ENCODE measurements at places on chromosomes 1 and 21.

- DNase-seq, result no peak
Observed at GRCh38 chr1:62508187-62508758, 71.4 kb downstream of the USP1 start.

- DNase-seq, result no peak
Observed at GRCh38 chr1:941588-942383, 17.3 kb downstream of the NOC2L start.

DNA sequence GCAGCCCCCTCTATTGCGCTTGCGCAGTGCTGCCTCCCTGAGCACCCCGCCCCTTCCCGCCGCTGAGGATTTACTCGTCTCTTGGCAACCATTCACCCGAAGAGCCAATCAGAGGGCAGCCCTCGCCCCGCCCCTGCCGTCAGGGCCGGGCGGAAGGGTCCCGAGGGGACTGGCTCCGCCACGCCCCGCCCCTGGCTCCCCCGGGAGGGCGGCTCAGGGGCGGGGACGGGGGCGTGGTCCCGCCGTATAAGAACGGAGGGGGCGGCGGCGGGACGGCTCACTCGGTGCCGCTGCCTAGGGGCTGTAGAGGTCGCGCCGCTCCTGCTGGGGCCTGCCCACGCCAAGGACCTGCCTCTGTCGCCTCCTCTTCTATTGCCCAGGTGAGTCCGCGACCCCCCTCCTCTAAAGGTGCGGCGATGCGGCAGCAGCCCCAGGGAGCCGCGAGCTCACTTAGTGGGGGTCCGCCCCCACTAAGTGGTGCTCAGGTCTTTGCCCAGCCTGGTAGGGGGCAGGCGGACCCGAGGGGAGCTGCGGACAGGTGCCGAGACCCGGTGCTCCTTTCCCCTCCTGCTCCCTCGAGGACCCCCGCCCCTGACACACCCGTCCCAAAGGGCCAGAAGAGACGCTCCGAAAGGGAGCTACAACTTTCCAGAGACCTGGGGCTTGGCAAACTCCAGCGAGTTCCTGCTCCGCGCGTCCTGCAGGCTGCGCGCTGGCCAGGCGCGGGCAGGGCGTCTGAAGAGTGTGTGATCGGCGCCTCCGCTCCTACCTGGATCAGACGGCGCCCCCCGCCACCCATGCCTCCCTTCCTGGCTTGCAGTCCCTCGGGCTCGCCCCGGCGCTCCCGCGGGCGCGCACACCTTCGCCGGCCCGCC is at the start of gene TENT5C:
Gene TENT5C, plus strand, starts transcription at position 275 of the 875 bp plus-strand sequence. CDS start 16,821 bp downstream, outside the sequence.
- DNase-seq, result peak; percentile 97

DNA sequence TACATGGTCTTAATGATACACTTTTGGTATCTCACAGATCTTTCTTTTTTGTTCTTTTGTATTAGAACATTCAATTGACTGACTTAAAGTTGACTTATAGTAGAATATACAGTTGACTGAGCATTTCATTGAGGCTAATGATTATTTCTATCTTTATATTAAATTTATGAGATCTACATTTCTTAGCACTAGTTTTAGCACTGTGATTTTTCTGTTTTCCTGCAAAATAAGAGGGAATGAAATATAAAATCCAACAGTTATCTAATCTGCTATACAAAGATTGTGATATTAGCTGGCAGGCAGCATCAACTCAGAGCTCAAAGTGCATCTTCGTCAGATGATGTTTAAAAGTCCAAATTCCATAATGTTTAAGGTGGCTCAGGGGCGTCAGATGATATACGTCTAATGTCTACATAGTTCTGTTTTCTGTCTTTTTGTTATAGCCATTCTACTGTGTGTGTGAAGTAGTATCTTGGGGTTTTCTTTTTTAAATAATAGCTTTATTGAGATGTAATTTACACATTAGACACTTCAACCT is 85.4 kb downstream of the ATG4C start:
- no peak for DNase-seq

DNA sequence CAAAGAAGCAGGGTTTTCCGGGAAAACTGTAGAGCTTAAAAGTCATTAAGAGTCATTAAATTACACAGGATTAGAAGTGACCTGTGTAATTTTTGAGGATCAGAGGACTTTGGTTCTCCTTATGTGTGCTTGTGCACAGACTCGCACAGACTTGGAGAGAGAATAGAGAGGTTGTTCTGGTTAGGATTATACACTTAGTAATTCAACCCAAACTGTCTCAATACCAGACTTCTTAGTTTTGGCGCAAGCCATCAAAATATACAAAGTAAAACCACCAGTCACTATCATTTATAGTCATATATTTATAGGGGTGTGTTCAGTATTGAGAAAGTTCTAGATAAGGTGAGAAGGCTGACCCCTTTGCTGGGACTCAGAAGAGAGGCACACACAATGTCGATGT is 112.3 kb downstream of the HLX start:
- DNase-seq, result no peak

GRCh38 chr1:192260076-192260475 is 56.7 kb upstream of the RGS21 start:
- DNase-seq, result no peak

DNA sequence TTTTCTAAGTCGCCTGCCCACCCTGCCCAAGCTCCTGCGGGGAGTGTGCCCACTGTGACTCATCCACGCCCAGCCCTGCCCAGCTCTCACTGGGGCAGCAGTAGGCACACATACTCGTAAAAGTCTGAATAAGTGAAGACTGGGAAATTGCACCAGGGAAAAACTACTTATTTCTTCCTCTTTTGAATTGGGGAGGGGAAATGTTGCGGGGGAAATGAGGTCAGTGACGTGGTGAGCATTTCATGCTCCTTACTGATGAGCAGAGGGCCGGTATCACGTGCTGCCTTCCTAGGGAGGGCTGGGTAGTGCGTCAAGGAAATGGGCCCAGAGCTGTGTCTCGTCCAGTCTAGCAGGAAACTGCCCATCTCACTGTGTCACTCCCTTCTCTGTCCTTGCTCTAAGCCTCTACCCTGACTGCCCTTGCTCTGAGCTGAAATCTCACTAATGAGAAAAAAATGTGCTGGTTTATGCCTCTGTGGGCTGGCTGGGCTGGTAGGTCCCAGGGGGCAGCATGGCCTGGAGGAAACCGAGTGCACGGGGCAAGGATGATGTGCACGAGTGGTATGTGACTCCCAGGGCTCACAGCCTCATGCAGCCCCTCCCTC is 13.5 kb upstream of the TNFRSF1B start:
- no peak for DNase-seq

DNA sequence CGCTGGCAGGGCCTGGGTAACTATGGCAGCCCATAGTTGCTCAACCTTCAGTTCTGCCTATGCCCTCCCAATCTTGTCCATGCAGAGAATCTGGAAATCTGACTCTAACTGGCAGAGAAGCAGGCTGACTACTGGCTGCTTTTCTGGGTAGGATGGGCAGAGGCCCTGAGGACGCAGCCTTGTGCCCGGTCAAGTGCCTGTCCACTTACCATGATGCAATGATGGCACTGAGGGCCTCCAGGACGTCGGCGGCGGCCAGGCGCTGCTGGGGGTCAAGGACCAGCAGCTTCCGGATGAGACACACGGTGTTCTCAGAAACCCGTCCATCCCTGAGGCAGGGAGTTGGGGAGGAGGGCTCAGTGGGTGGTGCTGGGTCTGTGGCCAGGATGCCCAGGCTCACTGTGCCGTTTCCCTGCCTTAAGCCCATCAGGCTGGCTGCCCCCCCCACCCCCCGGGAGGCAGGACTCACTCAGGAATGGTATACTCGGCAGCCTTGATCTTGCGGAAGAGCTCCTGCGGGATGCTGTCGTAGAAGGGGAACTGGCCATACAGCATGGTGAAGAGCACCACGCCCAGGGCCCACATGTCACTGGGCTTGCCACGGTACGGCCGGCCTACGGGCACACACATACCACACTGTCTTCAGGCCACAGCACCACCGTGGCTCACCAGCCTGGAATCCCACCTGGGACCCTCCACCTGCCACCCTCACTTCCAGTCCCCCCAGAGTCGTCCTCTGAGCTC is 20.4 kb upstream of the EVA1B start:
- DNase-seq, result no peak

DNA sequence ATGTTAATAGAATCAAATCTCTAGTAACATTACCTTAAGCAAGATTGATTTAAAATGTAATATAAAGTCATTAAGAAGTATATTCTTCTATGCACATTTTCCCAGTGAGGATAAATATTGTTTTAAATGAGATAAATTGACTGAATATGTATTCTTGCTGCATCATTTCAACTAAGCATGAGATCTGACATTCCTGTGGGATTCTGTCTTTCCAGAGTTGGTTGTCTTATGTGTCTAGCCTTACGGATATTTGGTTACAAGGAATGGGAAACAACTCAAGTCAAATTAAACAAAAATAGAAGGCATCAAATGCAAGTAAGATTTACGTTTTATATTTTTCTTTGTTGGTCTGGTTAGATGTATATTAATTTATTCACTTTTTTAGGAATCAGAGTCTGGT is 287.5 kb downstream of the PTGER3 start:
- no peak for DNase-seq

- no peak for DNase-seq
Observed at GRCh38 chr1:55214934-55215193, 300 bp downstream of the USP24 start.

- no peak for DNase-seq
Observed at GRCh38 chr1:56821462-56821797, 2.2 kb upstream of the FYB2 start.

DNA sequence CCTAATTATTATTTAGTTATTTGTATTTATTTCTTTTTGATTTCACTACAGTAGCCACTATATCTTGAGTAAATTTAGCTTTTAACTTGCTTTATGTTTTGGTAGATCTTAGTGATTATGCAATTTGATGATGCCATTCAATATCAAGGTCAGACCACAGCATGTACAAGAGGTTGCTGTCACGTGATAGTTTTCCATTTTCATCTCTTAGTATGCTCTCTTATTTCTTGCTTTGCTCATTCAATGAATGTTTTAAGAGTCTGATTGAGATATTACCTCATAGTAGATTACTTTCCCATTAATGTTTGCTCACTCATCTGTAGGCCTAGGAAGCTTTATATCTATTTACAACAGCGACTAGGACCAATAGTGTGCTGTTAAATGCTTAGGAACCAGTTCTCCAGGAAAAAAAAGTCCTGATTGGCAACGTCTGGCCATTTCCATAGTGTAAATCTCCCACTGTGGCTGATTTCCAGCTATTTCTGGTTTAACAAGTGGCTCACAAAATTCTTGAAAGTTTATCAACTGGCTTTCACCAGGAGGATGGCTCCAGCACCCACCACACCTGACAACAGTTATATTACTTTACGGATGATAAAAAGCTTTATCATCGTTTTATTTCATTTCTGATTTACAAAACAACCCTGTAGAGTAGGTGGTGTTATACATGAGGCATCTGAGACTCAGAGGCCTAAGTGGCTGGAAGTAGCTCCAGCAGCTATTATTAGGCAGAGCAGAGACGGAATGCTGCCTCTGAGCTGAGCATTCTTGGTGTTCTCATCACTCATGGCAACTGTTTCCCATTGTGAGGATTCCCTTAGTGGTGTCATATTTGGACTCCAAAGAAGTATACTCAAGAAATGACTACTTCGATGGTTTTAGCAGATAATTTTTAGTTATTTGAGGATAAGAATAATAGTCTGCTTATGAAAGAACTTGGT is 235.2 kb downstream of the DISC1 start:
- DNase-seq, result no peak

GRCh38 chr1:17574516-17574915 is 35.0 kb downstream of the ARHGEF10L start:
- no peak for DNase-seq

DNA sequence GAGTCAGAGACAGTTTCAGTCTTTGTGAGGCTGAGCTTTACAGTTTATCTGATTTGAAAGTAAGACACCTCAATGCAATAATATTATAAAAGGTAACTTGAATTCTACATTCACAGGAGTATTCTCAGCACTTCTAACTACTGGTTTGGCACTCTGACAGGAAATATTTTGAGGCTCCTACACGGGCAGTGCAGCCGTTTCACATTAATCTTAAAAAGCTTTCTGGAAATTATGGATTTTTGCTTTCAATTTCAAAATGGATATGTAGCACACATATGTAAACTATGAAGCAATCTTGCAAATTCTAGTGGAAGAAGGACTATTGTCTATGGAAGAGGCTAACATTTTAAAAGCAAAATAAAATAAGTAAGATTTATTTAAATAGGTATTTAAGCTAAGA is 262.9 kb upstream of the SNX7 start:
- no peak for DNase-seq

GRCh38 chr1:31939484-31940329 is 1.5 kb upstream of the PTP4A2 start:
- peak; percentile 72 for DNase-seq

- DNase-seq, result no peak
Observed at GRCh38 chr1:43522776-43523480, 7.8 kb upstream of the PTPRF start.

GRCh38 chr1:57659804-57660203 is 235.9 kb upstream of the DAB1 start:
- no peak for DNase-seq

GRCh38 chr1:238450976-238451375 is 560.3 kb upstream of the ZP4 start:
- DNase-seq, result no peak

- no peak for DNase-seq
Observed at GRCh38 chr1:10838541-10838940, 42.1 kb upstream of the CASZ1 start.

GRCh38 chr1:113930499-113931161 is 1.5 kb downstream of the HIPK1 start:
- DNase-seq, result peak; percentile 49

GRCh38 chr1:79398501-79398900 is 392.0 kb upstream of the ADGRL4 start:
- DNase-seq, result no peak

DNA sequence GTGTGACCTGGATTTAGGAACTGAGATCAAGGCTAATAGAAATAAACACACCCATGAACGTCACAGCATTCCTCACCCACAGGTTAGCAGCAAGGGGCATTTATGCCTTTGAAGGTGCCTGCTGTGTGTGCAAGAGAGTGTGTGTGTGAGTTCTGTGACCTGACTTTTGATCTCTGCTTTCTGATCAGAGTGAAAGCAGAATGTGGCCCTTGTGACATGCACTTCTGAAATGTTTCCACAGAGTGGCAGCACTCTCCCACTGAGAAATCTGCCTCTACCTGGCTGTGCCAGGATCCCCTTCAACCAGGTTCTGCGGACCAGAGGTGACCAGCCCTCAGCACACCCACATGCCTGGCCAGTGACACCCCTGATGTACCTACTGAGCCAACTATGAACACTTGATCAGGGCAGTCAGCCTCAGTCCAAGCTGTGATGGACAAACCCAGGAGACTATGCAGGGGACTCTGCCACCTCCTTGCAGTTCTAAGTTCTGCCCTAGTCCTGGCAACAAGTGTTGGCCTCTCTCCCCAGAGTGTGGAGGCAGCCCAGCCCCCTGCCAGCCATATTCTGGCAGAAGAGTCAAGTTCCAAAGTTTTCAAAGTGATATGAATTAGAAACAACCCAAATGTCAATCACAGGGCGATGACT is 41.0 kb downstream of the RXRG start:
- DNase-seq, result no peak

DNA sequence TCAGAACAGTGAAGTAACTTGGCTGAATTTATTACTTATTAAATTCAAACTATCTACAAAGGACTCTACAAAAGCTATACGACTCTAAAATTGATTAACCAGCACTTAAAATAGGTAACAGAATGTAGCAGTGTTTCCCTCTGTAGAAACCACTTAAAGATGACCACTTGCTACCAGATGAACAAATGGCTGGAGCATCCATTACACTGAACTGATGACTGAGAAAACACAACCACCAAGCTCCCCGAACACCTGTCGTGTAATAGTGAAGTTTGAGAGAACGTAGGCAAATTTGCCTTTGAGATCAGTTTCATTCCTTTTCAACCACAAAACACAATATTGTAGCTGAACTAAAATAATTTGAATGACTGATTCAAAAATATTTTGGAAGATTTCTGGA is 226.7 kb downstream of the KCNT2 start:
- no peak for DNase-seq

- no peak for DNase-seq
Observed at GRCh38 chr1:161840363-161840762, 74.2 kb downstream of the ATF6 start.

Data from activated CD4-positive, CD25-positive, alpha-beta regulatory T cell treated with anti-CD3 and anti-CD28 coated beads, Interleukin-2, amount 50 U/mL, for 72 hours (primary cell).